Tibial nerve (tissue), 4 donors: ENCODE measurements at places on chromosomes 4 and X.

GRCh38 chrX:2656257-2656836 is 34.7 kb upstream of the CD99 start:
- DNase-seq: no peak

DNA sequence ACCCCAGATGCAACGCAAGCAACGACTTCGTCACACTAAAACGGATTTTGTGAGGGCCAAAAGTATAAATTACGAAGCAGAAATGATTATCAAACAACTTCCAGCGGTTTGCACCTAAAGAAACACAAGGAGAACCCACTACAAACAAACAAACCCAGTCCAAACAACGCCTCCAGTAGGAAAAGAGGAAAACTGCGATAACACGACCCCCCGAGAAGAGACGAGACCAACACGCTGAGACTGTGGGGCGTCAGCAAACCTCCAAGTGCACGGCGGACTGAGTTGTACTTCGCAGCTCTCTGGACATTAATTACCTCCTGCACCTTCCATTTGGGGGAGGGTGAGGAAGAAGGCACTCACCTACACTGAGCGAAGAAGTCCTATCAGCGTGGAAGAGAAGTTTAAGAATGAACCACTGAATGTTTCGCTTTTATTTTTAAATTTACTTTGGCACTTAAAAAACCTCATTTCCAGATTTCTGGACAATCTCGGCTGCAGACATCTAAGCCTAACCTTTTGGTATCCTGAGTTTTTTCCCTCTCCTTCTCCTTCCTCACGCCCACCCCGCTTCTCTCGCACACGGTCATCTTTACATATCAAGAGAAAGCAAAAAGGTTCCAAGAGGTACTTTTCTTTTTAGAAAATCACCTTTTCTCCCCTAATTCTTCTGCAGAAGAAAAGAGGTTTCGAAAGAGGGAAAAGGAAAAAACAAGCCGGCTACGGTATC is at the start of gene MAB21L2:
Gene MAB21L2 (plus strand): TSS at position 6 of the 727 bp plus-strand sequence. CDS start 879 bp downstream, outside the sequence.
- no peak for DNase-seq

GRCh38 chr4:56959100-56959499 is 18.3 kb downstream of the NOA1 start:
- no peak for DNase-seq

DNA sequence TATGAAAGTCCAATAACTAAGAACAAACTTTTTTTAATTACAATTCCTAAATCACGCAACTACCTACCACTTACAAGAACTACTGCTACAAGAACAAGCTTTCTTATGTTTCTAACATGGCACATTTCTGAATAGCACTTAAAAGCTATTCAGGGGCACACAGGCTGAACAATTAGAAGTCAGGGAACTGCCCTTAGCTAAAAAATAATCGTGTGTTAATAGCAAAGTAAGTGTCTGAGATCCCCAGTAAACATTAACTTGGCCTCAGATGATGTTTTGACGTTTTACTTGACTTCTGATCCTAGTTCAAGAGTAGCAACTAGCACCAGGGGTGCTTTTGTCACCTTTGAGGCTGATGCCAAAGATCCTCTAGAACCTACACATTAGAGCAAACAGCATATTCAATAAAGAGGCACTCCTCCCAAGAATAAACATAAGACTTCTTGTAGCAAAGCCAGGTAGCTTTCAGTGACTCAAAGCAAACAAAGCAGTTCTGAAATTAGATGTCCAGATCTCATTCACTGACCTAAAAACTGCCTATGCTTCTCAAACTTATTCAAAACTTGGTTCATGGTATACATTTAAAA is 16.2 kb downstream of the SPOCK3 start:
- DNase-seq: no peak

DNA sequence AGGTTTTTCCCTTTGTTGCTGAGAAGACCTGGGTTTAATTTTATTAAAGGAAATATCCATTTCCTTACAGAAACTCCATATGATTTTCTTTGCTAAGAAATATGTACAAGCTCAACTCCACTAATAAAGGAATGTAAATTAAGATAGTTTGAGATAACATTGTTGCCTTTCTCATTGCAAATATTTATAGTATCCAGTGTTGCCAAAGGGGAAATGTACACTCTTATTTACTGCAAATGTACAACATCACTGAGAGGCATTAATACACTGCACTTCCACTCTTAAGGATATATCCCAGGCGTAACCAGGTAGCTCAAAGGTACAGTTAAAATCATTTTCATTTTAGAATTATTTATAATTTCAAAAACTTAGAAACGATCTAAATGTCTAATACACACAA is 7.5 kb upstream of the LRBA start:
- DNase-seq: no peak

DNA sequence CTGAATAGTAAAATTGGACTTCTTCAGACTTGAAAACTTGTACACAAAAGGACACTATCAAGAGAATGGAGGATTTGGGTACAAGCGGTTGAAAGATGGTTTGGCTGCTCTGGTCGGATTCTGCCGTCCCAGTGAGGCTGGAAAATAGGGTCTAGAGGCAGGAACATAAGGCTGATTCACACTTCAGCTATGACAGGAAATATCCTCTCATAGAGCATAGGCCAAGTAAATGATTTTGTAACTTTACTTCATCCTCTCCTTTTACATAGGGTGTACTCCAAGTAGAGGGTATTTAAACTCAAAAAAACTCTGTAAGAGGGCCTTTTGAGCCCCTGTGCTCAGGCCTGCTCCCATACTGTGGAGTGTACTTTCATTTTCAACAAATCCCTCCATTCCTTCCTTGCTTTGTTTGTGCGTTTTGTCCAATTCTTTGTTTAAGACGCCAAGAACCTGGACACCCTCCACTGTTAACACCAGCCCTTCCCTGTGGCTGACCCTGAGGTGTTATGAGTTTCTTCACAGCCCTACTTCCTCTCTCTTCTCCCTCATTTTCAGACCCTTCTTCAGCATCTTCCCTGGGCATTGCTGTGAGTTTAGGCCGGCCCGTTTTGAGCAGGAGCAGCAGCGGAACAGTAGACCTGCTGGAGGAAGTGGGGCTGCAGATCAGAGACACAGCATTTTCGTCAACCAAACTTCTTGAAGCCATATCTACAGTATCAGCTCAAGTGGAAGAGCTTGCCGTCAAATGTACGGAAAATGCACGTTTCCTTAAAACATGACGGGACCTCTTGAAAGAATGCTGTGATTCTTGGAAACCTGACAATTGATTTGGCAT is 7.2 kb downstream of the PGAM4 start:
- no peak for DNase-seq

DNA sequence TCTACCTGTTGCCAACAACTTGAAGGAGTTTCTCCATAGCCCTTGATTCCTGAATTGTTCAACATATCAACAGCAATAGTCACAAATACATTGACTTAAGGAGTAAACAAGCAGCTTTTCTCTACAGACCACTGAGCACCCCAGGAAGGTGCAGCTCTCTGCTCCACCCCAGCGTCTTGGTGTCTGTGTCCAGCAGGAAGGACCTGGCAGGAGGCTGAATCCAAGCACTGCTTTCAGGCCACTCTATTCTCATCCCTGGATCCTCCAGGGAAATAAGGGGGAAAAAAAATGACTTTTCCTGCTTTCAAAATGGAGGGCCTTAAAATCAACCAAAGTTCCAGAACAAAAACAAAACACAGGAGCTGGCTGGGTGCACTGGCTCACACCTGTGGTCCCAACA is 160.3 kb upstream of the MAB21L2 start:
- DNase-seq: no peak

DNA sequence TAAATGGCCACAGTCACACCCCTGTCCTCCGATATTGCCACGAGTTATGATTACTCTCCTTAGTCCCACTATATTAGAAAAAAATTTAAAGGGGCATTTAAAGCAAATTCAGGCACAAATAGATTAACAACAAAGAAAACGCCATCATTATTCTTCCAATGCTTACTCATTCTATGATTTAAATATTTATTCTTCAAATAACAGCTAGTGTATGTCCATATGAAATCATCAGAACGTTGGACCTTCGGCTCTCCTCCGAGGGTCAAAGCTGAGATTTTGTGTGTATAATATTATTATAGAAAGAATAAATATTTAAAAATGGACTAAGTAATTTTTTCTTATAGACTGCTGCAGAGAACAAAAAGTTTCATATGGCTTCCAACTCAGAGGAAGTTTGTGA is 122.9 kb downstream of the MAML3 start:
- no peak for DNase-seq

DNA sequence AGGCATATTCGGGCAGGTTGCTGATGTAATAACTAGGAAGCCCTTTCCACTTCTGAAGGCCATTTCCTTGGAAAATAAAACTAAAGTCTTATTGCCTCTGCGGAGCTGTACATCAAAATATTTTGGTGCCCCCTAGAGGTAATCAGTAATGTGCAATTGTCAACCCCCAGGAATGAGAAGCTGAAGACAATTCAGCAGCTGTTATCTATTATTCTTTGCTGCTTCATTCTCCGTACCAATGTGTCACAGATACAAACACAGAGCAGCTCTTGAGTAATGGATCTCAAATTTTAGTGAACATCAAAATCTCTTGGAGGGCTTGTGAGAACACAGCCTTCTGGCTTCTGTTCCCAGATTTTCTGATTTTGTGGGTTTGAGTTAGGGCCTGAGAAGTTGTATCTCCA is 3.5 kb upstream of the SLIT2 start:
- DNase-seq: peak; percentile 12

GRCh38 chrX:153608806-153609205 is 9.9 kb upstream of the CCNQ start:
- DNase-seq: no peak

DNA sequence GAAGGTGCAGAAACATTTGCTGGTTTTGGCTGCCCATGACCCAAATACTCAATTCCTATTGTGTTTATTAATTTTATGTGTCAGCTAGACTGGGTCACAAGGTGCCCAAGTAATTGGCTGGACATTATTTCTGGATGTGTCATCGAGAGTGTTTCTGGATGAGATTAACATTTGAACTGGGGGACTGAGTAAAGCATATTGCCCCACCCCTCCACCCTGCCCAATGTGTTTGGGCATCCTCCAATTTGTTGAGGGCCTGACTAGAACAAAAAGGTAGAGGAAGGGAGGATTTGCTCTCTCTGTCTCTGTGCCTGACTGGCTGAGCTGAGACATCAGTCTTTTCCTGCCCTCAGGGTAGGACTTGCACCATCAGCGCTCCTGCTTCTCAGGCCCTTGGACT is 29.7 kb upstream of the LCORL start:
- DNase-seq: no peak

GRCh38 chr4:113957956-113958355 is 21.5 kb downstream of the ARSJ start:
- no peak for DNase-seq

DNA sequence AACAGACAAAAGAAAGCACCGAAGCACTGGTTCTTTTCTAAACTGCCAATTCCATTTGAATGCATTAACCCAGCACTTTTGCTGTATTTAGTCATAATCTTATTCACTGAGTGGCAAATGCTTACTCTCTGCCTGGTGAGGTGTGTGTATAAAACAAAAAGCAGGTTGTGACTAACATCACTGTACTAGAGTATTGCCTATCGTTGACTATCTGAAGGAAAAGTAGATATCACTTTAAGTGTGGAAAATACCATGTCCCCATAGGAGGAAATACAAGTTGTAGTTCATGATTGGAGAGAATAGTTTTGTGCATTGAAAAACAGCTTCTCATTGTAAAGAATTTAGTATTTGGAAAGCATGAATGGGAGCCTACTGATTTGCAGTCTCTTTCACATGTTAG is 2.7 kb downstream of the PDLIM5 start:
- no peak for DNase-seq

DNA sequence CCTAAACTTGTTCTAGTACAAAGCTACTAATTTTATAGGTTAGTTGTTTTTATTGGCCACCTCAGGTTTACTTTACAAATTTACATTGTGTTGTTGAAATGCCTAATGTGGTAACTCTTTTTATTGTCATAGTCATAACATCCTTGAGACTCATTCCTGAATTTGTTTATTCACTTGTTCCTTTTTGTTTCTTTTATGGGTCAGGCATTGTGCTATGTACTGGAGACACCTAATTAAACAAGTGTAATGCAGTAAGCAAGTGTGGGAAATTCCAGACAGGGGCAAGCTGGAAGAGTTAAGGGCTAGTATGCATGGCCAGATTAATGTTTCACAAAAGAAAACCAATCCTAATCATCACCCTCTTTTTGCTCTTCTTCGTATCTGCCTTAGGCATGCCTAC is 30.5 kb upstream of the TTC29 start:
- DNase-seq: no peak

- no peak for DNase-seq
These were observed 46.3 kb upstream of the CLCN4 start for GRCh38 chrX:10110316-10110935.

DNA sequence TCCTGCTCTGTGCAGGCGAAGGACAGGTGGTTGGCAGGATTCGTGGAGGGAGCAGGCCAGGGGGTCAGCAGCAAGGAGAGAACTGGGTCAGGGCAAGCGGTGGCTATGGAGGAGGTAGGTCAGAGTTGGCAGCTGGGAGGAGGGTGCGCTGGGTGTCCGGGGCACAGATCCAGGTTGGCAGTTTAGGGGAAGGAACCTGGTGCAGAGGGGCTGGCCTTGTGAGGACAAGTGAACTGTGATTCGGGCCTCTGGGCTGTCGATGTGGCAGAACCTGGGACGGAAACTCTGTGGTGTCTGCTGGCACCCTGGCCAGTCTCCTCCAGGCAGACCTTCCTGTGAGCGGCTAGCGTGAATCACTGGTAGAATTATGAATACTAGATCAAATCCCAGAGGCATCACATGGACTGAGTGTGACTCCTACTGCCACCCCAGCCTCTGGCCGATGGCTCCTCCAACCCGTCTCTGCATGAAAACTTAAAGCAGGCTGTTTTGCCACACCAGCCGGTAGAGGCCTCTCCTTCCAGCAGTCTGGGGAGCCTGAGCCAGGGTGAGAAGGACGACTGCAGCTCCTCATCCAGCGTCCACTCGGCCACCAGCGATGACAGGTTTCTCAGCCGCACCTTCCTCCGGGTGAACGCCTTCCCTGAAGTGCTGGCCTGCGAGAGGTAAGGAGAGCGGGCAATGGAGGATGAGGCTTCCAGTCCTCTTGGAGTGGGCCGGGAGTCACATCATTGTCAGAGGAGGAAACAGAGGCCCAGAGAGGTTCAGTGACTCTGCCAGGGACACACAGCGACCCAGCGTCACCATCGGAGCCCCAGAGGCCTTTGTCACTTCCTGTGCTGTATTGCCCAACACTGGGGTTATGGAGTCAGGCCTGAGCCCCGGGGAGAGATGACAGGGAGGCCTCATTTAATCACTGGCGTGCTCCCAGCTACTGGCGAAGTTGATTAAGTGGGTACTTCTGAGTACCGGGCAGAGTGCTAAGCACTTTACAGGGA is 20.3 kb downstream of the EVC start:
- DNase-seq: no peak

GRCh38 chrX:110284159-110284558 is 33.7 kb downstream of the AMMECR1 start:
- DNase-seq: no peak

DNA sequence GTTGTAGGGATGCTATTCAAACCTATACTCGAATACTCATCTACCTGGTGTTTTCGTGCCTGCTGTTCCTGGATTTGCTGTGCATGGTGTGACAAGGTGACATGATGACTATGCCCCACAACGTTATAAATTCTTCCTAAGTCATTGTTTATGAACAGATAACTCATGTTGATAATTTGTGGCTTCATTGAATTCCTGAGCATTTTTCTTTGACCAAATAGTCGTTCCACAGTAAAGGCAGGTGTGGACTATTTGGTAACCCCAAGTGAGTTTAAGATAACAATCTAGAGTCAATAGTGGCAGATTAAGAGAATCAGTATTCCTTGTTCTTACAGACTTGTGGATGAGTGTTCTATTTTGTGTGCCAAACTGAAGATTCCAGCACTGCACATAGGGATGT is 59.9 kb downstream of the SNX25 start:
- no peak for DNase-seq
